Activated CD4-positive, alpha-beta memory T cell treated with anti-CD3 and anti-CD28 coated beads, Interleukin-2, amount 10 ng/mL, durations not matched to agents 7 days and 5 days (primary cell): ENCODE measurements at places on chromosomes 4 and X.
A peak's percentile ranks its signal among the peaks of the same experiment; 100 is the strongest.

DNA sequence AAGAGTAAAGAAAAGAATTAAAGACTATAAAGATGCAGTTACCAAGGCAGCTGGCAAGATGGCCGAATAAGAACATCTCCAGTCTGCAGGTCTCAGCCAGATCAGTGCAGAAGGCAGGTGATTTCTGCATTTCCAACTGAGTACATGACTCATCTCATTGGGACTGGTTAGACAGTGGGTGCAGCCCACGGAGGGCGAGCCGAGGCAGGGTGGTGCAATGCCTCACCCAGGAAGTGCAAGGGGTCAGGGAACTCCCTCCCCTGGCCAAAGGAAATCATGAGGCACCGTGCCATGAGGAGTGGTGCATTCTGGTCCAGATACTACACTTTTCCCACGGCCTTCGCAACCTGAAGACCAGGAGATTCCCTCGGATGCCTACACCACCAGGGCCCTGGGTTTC lies 20.5 kb downstream of the SPIN4 start:
- DNase-seq = no peak

DNA sequence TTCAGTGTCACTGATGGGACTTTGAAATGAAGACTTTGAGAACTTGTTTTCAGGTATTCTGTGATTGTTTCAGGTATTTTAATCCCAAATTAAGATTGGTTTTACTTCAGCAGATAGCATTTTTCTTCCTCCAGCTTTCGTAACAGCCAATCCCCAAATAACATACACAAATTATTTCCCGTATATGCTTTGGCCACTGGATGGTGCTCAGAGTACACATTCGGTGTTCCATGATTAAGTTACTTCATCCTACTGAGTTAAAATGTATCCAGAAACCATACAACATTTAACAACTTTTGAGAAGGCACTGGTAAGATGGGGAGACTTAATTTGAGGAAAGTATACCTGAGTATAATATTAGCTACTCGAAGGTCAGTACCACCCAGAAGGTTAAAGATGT lies 233.4 kb upstream of the FAM47A start:
- no peak for DNase-seq

DNA sequence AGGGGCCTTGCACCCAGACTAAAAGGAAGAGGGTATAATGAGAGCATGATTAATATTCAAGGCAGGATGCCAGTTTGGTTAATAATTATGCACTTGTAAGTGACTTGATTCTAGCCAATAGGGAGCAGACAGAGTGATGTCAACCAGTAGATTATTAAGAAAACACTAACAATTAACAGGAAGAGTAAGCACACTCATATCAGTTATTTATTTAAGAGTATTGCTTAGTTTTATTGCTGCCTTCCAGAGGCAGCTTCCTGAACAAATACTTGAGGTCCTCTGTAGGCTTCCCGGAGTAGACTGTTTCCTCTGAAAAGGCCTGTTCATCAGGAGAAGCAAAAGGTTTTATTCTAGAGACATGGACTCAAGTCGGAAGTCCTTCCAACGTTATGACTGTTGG lies 129.1 kb upstream of the AFF2 start:
- no peak for DNase-seq

GRCh38 chr4:41196633-41197332 lies 17.6 kb downstream of the APBB2 start:
- DNase-seq = no peak

DNA sequence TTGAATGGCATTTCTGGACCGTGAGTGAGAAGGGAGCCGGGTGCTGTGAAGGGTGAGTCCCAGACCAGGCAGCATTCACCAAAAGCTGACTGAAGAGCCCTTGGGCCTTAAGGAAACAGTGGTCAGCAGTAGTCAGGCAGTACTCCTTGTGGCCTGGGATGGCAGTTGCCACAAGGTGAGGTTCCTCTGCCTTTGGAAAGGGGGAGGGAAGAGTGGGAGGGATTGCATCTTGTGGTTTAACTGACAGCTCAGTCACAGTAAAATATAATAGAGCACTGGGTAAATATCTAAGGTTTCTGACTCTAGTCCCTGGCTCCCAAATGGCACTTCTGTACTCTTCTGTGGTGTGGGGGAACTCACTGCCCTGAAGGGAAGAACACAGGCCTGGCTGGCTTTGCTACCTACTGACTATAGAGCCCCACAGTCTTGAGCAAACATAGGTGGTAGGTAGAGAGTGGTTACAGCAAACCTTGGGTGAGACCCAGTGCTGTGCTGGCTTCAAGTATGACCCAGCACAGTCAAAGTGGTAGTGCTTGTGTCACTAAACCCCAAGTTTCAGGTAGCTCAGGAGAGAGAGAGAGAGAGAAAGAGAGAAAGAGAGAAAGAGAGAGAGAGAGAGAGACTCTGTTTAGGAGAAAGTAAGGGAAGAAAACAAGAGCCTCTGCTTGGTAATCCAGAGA lies 154.2 kb downstream of the TEX11 start:
- peak; percentile 16 for DNase-seq
